ENCODE measurements at places on chromosomes 7 and 10.

- DNase-seq = peak; percentile 52
Measured at GRCh38 chr10:47261121-47261520, 38.9 kb upstream of the GDF10 start.

- peak; percentile 75 for DNase-seq
Measured at GRCh38 chr10:6543431-6544005, 36.6 kb downstream of the PRKCQ start.

GRCh38 chr10:34524369-34525091 is 290.6 kb downstream of the PARD3 start:
- DNase-seq = no peak

DNA sequence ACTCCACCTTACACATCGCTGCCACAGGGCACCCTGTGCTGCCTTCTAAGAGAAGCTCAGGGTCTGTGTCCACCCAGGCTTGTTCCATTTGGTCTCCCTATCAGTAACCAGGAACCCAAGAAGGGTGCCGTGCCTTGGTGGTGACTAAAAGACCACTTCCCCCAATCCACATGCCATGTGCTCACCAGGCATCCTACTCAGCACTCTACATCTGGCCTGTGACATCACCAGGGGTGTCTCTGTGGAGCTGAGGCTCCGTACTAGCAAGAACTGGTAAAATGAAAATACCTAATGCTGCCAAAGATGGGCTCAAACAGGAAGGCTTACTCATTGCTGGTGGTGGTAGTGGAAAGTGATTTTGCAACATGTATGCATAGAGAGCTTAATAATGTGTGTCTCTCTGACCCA is 19.0 kb upstream of the C10orf71 start:
- peak; percentile 7 for DNase-seq

DNA sequence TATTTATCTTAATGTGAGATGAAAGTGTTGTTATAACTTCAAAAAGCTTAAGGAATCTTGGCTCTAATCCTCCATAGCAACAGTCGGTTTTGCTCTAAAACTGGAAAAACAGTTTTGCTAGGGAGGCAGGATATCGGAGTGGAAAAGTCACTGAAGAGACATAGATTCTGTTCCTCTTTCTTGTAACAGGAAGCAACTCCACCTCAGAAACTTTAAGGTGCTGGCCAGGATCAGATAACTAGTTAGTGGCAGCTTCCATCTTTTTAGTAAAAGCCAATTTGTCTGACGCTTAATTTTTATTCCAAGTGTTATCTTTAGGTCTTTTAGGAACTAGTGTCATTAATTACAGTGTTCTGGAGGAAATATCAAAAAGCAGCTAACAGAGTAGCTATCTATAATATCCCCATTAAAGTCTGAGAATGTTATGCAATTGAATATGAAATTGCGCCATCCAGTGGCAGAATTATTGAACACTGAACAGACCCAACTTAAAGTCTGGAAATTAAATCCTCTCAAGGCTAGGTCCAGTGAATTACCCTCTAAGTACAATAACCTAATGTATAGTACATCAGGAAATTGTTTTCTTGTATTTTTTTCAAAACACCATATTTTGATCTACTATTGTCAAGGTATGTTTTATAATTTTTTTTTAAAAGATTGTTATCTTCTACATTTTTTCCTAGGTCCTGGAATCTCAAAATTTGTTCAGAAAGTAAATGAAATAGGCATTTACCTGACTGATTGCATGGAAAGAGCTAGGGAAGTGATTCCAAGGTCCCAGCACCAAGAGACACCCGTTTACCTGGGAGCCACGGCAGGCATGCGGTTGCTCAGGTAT is 65.9 kb upstream of the CC2D2B start:
- peak; percentile 47 for DNase-seq

GRCh38 chr7:11843113-11843765 is 11.2 kb upstream of the THSD7A start:
- no peak for DNase-seq

DNA sequence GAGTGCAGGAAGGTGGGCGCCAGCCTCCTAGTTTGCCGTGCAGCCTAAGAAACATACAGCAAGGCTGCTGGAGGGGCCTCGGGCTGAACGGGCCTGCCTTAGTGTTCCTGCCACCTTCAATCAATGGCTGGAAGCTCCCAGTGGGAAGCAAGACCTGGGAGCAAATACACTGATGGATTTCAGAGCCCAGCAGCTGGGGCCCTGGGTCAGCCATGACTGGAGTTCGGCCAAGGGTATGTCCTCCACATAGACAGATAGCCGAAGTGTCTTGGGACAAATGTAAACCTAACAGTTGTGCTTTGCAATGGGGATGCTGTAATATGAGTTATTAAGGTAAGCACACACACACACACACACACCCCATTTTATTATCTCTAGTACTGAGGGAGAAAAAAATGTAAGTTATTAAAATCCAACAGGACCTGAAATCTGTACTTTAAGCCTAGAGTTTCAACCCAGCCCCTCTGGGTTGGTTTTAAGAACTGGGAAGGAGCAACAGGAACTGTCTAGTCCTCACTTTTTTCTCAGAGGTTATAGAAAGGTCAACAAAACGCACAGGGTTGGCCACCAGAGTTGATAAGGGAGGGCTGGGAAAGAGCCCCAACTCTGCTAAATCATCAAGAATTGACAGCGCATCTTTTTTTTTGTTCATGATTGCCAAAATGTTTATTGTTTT is 50.0 kb upstream of the CELF2 start:
- no peak for DNase-seq

All from activated T-cell treated with anti-CD3 and anti-CD28 coated beads, Interleukin-2, amount 50 U/mL, for 72 hours (primary cell).